ENCODE measurements at places on chromosomes 1 and 21. TPM values are rescaled to one million over a fixed set of nuclear protein-coding genes. Genes with fewer than 3 reads are reported as not detected.

DNA sequence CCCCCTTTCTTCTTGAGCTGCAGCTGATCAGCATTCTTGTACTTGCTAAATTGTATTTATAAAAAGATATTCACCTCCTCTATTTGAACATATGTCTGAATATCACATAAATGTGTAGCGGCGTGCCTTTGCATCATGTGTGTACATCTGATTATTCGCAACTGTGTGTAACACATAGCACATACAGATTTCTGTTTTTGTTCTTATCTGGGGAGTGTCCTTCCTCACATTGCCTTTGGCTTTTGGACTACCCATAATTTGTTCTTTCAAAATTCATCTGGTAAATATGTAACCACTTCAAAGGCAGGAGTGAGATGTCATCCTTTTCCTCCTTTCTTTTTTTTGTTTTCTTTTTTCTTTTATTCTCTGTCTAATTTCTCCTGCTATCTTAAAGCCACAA lies 113.6 kb downstream of the PBX1 start:
- DNase-seq: no peak
- H3K27me3 ChIP-seq: no peaks in the 10 kb centered on the region
- H3K4me1 ChIP-seq: peaks cover 4% of the 10 kb centered on the region
- H3K27ac ChIP-seq: no peak overlapping the region
- H3K4me3 ChIP-seq: no peak overlapping the region

DNA sequence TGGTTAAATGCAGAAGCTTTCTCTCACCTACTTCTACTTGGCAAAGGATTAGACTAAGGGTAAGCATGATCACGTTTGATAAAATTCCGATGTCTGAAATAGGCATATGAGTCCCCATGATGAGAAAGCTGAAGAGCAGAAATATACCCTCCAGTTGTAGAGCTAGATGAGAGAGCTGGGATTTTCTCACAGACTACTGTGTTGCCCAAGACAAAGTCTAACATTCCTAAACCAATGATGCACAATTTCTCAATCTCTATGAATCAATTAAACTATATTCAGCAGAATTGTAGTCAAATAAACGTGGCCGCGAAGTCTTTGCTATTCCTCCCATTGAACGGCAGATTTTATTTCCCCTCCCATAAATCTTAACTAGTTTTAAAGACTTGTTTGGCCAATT lies 699.2 kb downstream of the KCNT2 start:
- no peaks in the 10 kb centered on the region for H3K27me3 ChIP-seq
- no peak overlapping the region for H3K4me3 ChIP-seq
- H3K4me1 ChIP-seq: peaks cover 15% of the 10 kb centered on the region
- DNase-seq: peak; percentile 32
- H3K27ac ChIP-seq: peak overlapping the region; percentile 77

GRCh38 chr1:10508511-10508951 lies 33.8 kb downstream of the PEX14 start:
- no peaks in the 10 kb centered on the region for H3K36me3 ChIP-seq
- DNase-seq: no peak
- no peak overlapping the region for H3K4me3 ChIP-seq

- H3K27ac ChIP-seq: no peak overlapping the region
- no peaks in the 10 kb centered on the region for H3K27me3 ChIP-seq
- no peak for DNase-seq
- H3K4me1 ChIP-seq: peaks cover 19% of the 10 kb centered on the region
Measured at GRCh38 chr21:35220301-35220700, 171.2 kb upstream of the RUNX1 start.

The KLHL17 gene
- total RNA-seq: 15.1 TPM
